ENCODE measurements at places on chromosomes 12 and 14.

- no peak for DNase-seq
These were observed 63.7 kb upstream of the MANSC4 start for GRCh38 chr12:27843714-27844245.

DNA sequence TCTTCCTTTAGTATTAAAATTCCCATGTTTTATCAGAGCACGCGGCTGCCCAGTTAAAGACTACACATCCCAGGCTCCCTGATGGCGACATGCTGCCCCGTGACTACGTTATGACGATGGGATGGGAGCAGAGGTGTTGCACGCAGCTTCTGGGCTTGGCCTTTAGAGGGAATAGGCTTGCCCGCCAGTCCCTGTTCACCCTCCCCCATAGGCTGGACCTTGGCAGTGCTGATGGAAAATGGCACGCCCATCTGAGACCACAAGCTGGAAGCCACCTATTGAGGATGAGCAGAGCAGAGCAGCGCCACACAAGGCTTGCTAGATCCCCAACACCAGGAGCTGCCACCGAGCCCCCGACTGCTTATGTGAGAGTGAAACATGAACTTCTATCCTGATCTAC lies 24.7 kb downstream of the TTC7B start:
- no peak for DNase-seq

DNA sequence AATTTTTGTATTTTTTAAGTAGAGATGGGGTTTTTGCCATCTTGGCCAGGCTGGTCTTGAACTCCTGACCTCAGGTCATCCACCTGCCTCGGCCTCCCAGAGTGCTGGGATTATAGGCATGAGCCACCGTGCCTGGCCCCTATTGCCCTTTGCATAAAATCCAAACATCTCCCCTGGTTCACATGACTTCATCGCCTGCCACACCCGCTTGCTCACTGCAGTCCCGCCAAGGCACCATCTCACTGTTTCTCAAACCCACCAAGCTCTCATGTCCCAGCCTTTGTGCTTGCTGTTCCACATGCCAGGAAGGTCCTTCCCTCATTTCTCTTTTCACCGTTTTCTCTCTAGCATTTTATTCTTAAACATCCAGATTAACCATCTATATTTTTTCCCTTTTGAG lies 9.7 kb downstream of the RHOF start:
- DNase-seq = no peak

- DNase-seq = no peak
These were observed 65.3 kb downstream of the VCPKMT start for GRCh38 chr14:50051106-50051505.

DNA sequence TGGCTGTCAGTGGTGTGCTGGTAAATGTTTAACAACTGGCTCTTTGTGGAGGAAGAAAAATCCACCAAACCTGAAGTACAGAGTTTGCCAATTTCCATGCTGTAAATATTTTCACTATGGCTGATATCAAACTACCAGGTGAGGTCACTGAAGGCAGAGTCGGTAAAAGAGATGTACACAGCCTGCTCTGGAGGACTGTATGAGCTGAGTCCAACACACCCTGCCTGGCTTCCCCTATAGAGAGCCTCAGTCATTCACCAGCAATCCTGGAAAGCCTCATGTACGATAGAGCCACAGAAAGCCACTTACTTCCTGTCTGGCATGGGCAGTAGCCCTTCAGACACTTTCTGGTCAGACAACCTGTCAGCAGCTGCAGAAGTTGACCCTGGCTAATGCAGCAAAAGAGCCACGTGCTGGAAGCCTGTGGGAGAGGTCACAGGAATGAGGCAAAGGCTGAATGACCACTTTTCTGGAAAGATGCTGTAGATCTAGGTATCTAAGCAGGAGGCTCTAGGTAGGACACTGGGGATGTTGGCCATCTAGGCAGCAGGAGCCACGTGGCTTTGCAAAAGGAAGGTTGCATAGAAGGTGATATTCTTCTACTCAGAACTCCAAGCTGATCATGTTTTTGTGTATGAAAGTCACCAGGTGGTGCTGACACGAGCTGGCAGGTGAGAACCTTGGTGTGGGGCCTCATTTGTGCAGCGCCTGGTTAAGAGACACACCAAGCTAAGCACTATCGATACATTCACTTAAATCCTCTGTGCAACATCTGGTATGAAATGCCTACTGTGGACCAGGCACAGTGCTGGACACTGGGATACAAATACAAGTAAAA lies 553.9 kb downstream of the VRK1 start:
- DNase-seq = no peak

DNA sequence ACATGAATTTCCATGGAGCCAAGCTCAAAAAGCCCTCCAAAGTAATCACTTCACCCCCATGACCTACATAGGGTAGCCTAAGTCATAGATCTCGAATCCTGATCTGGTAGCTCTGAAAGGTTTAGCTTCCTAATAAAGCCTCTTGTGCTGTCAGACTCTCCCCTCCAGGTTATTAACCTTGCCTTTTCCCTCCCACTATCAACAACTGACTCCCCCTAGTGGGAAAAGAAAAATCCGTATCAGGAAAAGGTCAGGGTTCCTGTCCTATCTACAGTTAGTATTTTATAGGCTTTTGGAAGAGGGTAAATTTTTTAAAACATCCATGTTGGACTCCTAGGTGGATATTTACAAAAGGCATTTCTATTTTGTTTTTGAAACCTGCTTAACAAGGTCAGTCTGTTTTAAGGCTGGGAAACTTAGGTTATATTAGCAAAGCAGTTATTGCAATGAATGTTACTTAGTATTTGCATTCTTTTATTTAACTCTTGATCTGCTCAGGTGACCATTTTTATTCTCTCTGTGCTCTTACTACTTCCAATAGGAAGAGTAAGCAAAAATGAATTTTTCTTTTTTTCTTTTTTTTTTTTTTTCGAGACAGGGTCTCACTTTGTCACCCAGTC lies 8.0 kb downstream of the YY1 start:
- no peak for DNase-seq

DNA sequence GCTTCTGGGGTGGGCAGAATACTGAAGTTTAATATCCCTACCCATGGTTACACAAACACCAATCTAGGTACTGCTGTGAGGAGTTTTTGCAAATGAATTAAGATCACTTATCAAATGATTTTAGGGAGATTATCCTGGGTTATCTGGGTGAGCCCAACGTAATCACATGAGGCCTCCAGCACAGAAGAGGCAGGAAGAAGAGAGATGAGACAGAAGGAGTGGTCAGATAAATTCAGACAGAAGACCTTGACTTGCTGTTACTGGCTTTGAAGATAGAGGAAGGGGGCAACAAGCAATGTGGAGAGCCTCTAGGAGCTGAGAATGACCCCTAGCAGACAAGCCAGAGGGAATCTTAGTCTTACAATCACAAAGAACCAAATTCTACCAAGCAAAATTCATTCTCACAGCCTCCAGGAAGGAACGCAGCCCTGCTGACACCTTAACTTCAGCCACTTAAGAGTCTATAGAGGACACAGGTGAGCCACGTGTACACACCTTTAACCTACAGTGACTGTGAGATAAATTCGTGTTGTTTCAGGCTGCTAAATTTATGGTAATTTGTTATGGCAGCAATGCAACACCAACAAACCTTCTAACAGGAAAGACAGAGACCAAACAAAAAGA lies 49.4 kb downstream of the FERMT2 start:
- no peak for DNase-seq

GRCh38 chr12:53997204-53998109 lies 2.5 kb upstream of the HOXC9 start:
- DNase-seq = no peak

DNA sequence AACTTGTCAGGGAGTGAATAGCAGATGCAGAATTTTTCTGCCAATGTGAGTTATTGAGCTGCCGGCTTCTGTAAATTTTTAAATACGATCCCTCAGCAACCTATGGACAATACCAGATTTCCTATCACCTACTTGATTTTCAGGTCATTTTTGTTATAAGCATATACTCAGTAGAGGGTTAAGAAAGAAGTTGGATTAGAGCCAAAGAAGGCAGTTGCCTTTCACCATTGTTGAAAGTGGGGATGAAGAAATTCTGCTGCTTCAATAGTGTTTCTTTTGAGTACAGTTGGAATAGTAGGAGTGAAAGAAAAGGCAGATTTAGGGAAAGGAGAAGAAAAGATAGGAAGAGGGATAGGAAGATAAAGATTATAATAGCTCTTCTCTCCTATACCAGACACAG lies 197.1 kb downstream of the ATP23 start:
- DNase-seq = no peak

DNA sequence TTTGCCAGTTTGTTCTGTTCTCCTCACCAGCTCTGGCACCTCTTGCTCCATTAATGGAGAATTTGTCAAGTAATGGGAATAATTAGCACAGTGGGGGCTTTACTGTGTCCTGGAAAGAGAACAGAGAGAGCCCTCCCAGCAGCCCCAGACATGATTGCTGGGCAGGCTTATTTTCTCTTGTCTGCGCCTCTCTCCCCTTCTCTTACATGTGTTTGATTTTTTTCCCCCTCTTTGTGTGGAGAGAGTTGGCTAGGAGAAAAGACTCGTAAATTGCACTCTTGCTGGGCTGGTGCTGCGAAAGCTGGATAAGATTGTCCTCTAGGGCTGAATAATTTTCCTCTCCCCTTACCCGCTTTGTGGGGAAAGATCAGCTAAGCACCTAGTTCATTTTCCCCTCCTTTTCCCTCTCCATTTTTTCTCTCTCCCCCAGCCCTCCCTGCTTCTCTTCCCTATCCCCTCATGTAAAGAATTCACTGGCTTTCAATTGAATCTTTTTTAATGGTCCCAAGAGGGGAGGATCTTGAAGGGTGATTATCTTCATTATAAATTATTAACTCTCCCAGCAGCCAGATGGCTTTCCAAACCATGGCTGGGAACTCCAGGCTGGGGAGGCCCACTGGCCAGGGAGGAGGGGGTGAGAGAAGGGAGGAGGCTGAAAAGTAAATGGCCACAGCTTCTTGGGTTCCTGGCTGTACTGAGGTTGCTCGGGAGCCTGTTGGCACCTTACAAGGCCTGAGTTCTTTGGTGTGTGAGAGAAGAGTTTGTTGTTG lies 62.2 kb downstream of the NRXN3 start:
- no peak for DNase-seq

- no peak for DNase-seq
These were observed 496.7 kb downstream of the SLC6A15 start for GRCh38 chr12:84415946-84416345.

DNA sequence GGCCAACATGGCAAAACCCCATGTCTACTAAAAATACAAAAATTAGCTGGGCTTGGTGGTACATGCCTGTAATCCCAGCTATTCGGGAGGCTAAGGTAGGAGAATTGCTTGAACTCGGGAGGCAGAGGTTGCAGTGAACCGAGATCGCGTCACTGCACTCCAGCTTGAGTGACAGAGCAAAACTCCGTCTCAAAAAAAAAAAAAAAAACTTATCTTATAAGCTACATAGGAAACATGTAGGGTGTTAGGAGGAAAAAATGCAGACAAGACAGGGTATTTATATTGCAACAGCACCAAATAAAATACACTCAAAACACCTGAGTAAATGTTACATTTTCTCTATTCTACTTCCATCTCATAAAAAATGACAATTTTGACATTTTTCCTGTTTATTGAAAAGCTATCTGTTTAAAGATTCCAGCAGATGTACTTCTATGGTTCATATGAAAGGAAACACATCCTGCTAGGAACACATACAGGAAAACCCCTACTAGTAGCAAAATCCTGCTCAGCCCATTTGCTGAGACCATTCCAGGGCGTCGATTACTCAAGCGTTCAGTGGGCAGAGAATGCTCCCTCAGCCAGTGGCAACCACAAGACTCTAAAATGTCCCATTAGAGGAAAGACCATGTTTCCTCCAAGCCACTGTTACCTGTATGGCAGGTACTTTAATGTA lies 19.7 kb downstream of the CORO1C start:
- no peak for DNase-seq

GRCh38 chr12:96809522-96809921 lies 97.5 kb upstream of the NEDD1 start:
- no peak for DNase-seq

- DNase-seq = no peak
These were observed 25.6 kb downstream of the FRMD6 start for GRCh38 chr14:51677266-51677665.

DNA sequence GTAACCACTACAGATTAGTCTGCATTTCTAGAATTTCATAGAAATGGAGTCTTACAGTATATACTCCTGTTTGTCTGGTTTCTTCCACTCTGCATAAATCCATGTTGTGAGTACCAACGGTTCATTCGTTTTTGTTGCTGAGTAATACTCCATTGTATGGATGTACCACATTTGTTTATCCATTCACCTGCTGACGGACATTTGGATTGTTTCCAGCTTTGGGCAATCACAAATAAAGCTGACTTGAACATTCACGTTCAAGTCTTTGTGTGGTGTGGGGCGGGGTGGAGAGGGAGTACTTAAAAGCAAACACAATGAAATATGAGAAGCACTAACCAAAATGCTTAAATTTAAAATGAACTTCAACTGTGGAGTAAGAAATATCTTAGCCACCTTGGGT lies 7.1 kb downstream of the HECTD4 start:
- no peak for DNase-seq

- DNase-seq = no peak
These were observed 10.9 kb downstream of the TCHP start for GRCh38 chr12:109910969-109911348.

DNA sequence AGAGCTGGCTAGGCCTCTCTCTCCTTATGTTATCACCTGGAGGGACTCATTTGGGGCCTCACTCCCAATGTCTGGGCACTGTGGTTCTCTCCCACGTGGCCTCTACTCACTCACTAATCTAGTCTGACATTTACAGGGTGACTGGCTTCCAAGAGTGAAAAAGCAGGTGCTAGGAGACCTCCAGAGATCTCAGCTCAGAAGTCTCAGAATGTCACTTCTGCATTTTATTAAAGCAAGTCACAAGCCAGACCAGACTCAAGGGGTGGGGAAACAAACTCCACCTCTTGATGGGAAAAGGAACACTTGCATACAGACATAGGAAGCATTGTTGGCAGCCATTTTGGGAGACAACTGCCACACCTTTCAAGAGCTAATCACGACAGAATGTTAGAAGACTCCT lies 175.9 kb downstream of the MON2 start:
- no peak for DNase-seq

DNA sequence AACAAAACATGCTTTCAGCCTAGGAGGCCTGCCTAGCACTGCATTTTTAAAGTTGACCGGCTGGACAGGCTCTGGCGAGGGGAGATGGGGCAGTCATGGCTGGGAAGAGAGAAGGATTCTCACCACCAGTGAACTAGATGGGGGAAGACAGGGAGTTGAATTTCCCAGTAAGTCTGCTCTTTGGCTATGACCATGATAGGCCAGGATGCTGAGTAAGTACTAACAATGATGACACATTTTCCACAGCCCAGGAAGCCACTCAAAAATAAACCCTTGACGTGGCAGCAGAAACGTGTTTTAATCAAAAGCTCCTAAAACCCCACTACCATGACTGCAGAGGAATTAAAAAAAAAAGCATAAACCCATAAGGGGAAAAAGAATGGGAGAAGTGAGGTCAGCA lies 19.0 kb downstream of the KCTD10 start:
- DNase-seq = no peak
